ENCODE measurements at places on chromosomes 12 and 14.

DNA sequence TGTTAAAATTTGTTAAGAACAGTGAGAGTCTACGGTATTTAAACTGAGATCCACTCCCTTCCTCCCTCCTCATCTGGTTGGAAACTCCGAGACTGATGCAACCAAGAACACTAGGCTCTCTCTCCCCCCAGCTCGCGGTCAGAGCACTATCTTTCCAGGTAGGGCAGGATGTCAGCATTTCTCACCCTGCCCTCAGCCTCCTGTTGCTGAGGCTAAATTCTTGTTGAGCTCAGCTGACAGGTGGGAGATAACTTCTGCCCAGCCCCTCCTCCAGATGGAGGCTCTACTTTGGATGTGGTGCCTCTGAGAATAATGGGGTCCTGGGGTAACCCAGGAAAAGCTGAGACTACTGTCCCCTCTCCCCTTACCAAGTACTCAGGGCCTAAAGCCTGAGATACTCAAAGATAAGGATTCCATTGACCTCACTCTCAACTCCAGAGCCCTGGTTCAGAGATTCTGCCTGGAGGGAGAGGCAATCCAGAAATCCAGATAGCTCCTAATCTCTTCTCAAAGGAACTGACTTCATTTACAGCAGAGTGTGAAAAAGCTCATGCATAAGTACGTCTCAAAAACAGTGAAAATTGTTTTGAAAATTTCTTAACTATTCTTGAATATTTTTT, 110.1 kb downstream of the EML5 start:
- DNase-seq, result peak; percentile 68

- DNase-seq, result no peak
Observed at GRCh38 chr14:90438841-90439240, 42.0 kb downstream of the CALM1 start.

DNA sequence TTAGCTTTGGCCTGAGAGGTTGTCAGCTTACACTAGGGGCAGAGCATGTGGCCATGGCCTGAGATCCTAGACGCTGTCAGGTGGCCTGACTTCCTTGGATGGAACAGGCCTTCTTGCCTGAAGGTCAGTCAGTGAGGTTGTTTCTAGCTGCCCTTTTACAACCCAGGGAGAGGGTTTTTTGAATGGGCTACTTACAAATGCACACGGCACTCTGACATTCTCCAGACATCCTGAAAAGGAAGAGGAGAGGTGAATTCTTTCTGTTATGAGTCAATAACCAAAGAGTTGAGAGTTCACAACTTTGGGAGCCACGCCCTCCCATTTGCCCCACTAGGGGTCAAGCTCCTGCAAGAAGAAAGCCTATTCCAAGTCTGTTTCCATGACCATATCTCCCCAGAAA, 7.8 kb downstream of the KRT76 start:
- DNase-seq, result no peak

- no peak for DNase-seq
Observed at GRCh38 chr12:9032202-9032964, 43.0 kb downstream of the KLRG1 start.

- DNase-seq, result no peak
Observed at GRCh38 chr12:123284669-123285068, 13.0 kb upstream of the CDK2AP1 start.
